ENCODE measurements at places on chromosomes 16 and 17.

GRCh38 chr17:74187761-74188160 lies 15.7 kb upstream of the RPL38 start:
- no peak for DNase-seq

DNA sequence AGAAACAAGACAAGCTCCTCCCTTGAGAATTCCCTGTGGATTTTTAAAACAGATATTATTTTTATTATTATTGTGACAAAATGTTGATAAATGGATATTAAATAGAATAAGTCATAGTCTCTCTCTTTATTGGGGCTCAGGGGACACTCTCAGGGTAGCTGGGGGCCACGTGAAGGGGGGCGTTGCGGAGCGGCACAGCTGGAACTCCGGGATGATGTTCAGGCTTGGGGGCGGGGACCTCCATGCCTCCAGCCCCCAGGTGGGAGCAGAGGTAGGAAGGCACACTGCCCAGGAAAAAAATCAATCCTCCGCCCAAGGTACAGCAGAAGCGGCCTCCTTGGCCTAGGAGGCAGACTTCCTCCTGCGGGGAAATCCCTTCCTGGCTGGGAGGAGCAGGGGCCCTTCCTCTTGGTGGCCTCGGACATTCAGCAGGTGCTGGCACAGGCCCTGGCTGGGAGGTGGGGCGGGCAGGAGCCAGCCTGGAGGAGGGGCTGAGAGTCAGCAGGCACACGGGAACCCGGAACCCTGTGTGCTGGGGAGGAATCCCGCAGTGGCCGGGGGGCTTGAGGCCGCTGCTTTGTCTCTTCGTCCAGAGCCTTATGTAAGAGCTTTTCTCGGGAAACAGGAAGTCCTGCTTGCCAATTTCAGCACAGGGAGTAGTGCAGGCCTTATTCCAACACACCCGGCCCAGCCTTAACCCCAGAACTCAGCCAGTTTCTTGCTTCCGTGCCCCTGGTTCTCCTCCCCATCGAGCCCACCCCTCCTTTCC lies 591 bp upstream of the TNFSF13 start:
- DNase-seq = peak; percentile 34

DNA sequence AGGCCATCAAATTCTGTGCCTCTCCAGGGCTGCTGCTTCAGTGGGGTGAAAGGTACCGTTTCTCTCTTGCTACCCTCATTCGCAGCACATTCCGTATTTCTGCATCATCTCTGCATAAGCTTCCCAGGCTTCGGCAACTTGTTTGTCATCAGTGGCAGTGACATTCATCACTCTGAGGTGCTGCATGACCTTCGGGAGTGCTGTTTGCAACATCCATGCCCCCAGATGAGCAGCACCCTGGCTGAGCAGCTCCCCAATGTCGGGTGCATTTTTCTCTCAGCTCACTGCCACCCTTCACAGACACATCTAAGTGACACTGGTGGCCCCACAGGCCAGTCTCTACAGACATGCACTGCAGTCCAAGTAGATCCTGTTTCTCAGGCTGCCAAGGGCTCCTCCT lies 3.8 kb downstream of the CREBBP start:
- DNase-seq = no peak

DNA sequence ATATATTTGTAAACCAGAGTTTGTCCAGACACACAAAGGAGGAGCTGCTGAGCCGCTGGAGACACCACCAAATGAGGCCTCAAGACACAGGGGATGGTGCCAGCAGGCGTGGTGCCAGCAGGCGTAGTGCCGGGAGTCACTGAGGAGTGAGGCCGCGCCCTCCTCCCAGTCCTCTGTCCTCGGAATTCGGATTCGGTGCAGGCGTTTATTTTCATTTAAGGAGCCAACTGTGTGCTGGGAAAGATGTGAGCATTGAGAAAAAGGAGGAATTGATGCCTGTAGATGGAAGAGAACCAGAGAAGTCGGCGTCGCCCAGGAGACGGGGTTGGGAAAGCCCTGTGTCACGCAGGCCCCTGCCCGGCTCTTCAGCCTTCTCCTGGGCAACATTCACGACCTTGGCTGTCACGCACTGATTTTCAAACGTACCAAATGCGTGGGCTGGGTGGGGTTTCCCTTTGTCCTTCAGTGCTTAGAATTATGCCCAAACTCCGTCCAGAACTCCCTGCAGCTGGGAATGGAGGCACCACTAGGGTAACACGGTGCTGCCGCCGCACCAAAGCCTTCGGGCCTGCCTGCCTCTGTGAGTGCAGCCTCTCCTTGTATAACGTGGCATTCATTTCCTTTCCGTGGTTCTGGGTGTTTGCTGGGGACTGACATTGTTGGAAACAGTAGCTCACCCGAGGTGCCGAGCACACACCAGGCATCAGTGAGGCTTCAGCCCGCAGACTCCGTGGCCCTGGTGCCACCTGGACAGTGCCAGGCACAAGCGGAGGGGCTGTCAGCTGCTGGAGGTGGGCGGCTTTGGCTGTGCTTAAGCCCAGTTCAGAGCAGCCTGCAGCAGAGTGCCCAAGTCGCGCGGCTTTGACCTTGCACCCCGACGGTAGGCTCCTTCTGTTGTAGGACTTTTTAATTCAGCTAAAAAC lies 49.0 kb upstream of the CHMP6 start:
- no peak for DNase-seq

DNA sequence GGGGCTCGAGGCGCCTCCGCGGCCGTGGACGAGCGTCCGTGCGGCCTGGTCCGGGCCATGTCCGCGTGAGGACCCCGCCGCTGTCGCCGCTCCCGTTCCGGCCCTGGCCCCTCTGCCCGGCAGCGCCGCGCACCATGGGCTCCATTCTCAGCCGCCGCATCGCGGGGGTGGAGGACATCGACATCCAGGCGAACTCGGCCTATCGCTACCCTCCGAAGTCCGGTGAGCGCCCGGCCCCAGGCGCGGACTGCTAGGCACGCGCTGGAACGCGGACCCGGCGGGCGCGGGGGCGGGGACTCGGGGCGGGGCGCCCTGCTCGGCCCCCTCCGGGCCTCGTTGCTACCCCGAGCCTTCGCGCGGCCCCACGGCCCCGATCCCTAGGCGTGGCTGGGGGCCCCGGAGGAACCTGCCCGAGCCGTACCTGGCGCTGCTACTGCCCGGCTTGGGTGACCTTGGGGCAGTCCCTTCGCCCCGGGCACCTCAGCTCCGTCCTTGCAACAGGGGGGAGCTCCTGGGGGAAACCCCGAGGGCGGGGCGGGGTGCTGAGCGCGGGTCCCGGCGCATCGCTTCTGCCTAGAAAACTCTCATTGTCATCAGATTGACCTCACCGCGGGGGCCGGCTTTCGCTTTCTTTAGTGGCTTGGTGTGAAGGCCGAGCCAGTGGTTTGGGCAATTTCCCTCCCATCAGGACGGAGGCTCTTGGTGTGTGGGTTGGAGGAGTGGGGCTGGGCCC lies 367 bp downstream of the MGRN1 start:
- DNase-seq = peak; percentile 49

All from NCI-H2227 treated with DMSO at 0.1 percent for 48 hours (cell line).